ENCODE measurements at places on chromosomes 12 and 14.

GRCh38 chr14:50978888-50979287 is 34.6 kb upstream of the PYGL start:
- H3K27me3 ChIP-seq, result no peaks in the 10 kb centered on the region
- H3K36me3 ChIP-seq, result no peaks in the 10 kb centered on the region
- no peak for DNase-seq
- H3K4me1 ChIP-seq, result no peaks in the 10 kb centered on the region
- H3K27ac ChIP-seq, result no peak overlapping the region

GRCh38 chr12:18123707-18124106 is 33.7 kb upstream of the RERGL start:
- H3K36me3 ChIP-seq, result no peaks in the 10 kb centered on the region
- no peak overlapping the region for H3K27ac ChIP-seq
- no peak overlapping the region for H3K4me3 ChIP-seq
- no peaks in the 10 kb centered on the region for H3K27me3 ChIP-seq

DNA sequence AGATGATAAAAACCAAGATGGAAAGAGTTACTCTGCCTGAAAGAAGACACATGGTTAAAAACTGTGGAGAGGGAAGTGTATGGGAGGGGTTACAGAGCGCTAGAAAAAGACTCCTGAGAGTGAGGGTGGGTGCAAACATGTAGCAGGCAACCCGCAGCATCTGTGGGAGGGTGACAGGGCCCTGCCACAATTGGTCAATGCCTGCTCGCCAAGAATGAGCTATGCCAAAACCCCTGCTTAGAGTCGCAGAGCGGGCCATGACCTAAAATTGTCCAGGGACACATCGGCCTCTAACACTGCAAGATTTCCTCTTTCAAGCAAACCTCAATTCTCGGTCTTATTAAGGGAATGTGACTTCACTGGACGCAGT is 700 bp downstream of the PRKAG1 start:
- DNase-seq, result no peak
- peak overlapping the region; percentile 95 for H3K27ac ChIP-seq

DNA sequence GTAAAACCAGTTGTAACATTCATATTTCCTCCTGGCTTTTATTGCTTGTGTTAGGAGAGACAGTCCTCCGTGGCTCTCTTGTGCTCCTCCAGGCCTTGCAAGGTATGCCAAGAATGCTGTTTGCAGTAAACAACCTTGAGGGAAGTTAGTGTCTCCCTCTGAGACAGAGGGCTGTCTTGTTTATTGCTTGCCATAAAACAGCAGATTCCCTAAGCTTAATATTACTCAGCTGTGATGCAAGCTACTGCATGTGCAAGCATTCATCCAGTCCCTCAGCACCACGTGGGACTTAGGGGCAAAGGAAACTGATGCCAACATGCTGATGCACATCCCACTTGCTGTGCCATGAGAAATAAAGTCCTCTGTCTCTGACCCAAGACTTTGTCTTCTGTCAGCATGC is 6.6 kb downstream of the POMT2 start:
- DNase-seq, result no peak
- no peaks in the 10 kb centered on the region for H3K27me3 ChIP-seq
- H3K27ac ChIP-seq, result no peak overlapping the region
- H3K4me3 ChIP-seq, result no peak overlapping the region

DNA sequence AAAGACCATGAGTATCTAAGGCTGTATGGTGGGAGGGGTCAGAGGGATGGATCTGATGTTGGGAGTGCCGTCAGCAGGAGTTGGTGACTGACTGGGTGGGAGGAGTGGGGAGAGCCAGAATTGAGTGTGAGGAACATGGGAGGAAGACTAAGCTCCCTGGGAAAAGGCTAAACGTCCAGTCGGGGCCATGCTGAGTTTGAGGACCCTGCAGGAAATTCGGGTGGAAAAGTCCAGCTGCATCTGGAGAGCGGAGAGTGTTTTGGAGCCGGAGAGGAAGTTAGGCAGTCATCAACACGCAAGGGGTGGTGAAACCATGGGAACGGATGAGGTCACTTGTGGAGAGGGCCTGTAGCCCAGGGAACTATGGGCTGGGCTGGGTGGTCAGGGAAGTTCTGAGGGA is 60.9 kb downstream of the ELK3 start:
- no peak overlapping the region for H3K4me3 ChIP-seq
- peaks cover 4% of the 10 kb centered on the region for H3K36me3 ChIP-seq
- peaks cover 64% of the 10 kb centered on the region for H3K4me1 ChIP-seq
- H3K27me3 ChIP-seq, result no peaks in the 10 kb centered on the region

- H3K36me3 ChIP-seq, result no peaks in the 10 kb centered on the region
- DNase-seq, result no peak
- H3K4me1 ChIP-seq, result no peaks in the 10 kb centered on the region
- no peak overlapping the region for H3K27ac ChIP-seq
- H3K27me3 ChIP-seq, result no peaks in the 10 kb centered on the region
Measured at GRCh38 chr12:77742631-77743030, 88.1 kb upstream of the NAV3 start.

DNA sequence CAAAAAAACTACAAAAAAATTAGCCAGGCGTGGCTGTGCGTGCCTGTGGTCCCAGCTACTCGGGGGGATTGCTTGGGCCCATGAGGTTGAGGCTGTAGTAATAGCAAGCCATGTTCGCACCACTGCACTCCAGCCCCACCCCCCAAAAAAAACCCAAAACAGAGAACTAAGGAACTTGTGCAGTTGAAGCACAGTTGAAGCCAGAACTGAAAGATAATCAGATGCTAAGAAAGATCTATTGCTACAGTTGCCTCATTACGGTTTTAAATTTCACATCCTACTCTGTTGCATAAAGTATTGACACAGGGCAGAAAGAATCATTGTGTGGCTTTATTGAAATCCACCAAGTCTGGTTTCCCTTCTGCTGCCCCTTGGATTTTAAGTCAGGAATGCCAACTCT is 3.8 kb downstream of the CS start:
- H3K27ac ChIP-seq, result no peak overlapping the region
- peaks cover 9% of the 10 kb centered on the region for H3K36me3 ChIP-seq
- H3K4me1 ChIP-seq, result peaks cover 66% of the 10 kb centered on the region
- no peak for DNase-seq

- DNase-seq, result no peak
- no peaks in the 10 kb centered on the region for H3K4me1 ChIP-seq
- no peaks in the 10 kb centered on the region for H3K27me3 ChIP-seq
Measured at GRCh38 chr12:121872546-121873215, 14.0 kb upstream of the HPD start.

- H3K4me1 ChIP-seq, result no peaks in the 10 kb centered on the region
- H3K4me3 ChIP-seq, result no peak overlapping the region
- H3K27ac ChIP-seq, result no peak overlapping the region
Measured at GRCh38 chr14:104200591-104200990, 62.2 kb downstream of the KIF26A start.

GRCh38 chr12:69073035-69073434 is 140.1 kb upstream of the CPM start:
- H3K36me3 ChIP-seq, result no peaks in the 10 kb centered on the region
- no peaks in the 10 kb centered on the region for H3K4me1 ChIP-seq
- no peaks in the 10 kb centered on the region for H3K27me3 ChIP-seq
- DNase-seq, result no peak
- H3K27ac ChIP-seq, result no peak overlapping the region

- no peak for DNase-seq
- no peak overlapping the region for H3K27ac ChIP-seq
- no peak overlapping the region for H3K4me3 ChIP-seq
- H3K27me3 ChIP-seq, result no peaks in the 10 kb centered on the region
- H3K4me1 ChIP-seq, result no peaks in the 10 kb centered on the region
- H3K36me3 ChIP-seq, result no peaks in the 10 kb centered on the region
Measured at GRCh38 chr12:25126746-25127145, 68.2 kb downstream of the DNAI7 start.

DNA sequence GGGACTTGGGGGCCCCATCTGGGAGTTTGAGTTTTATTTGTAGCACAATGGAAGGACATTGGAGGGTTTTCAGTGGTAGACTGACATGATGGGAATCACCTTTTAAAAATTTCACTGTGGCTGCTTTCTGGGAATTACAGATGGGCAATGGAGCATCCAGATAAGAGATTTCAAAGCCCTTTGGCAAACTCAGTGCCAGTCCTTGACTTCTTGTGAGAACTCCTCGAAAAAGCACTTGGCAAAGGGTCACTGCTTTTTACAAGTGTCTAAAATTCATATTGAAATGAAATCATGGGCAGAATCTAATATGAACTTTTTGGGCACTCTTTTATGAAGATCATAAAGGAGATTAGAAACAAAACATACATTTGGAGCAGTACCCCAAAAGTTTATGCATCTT is 34.3 kb upstream of the IGF1 start:
- no peaks in the 10 kb centered on the region for H3K36me3 ChIP-seq
- H3K27ac ChIP-seq, result no peak overlapping the region
- no peaks in the 10 kb centered on the region for H3K27me3 ChIP-seq
- H3K4me1 ChIP-seq, result no peaks in the 10 kb centered on the region
- H3K4me3 ChIP-seq, result no peak overlapping the region
- DNase-seq, result no peak

DNA sequence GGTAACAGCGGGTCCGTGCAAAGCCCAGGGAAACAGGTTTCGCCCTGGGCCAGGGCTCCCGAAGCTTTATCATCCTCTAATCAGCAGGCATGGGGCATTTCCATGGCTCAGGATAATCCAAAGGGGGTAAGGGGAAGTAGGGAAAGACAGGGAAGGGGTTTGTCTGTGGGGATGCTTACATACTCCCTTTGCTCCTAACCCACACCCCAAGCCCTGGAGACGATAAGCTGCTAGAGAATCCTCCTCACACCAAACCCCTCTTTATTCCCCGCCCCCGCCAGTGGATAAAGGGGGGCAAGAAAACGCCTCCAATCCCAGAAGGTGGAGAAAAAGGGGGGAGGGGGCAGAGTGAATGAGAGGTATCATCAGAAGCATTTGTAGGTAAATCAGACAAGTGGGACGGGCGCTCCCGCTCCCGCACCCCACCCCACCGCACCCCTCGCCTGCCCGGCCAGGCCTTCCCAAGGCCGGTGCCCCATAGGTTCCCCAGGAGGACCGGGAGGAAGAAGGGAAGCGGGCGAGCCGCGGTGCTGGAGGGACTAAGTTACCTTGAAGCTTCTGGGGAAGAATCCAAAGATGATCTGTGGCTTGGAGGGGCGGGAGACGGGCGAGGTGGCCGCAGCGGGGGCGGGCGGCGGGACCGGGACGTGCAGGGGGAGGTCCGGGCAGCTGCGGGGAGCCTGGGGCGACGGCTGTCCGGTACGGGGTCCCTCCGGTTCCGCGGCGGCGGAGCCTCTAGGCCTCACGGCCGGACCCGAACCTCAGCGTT is 762 bp downstream of the PPP2R5E start:
- H3K4me3 ChIP-seq, result peak overlapping the region; percentile 68
- peak; percentile 5 for DNase-seq
- no peaks in the 10 kb centered on the region for H3K27me3 ChIP-seq
- peaks cover 11% of the 10 kb centered on the region for H3K36me3 ChIP-seq
- peak overlapping the region; percentile 91 for H3K27ac ChIP-seq

GRCh38 chr12:124445121-124445718 is 122.2 kb downstream of the NCOR2 start:
- DNase-seq, result no peak
- no peak overlapping the region for H3K4me3 ChIP-seq
- H3K27ac ChIP-seq, result no peak overlapping the region
- peaks cover 11% of the 10 kb centered on the region for H3K36me3 ChIP-seq
- H3K27me3 ChIP-seq, result no peaks in the 10 kb centered on the region

GRCh38 chr12:66775871-66776270 is 97.0 kb upstream of the GRIP1 start:
- H3K27ac ChIP-seq, result no peak overlapping the region
- DNase-seq, result no peak
- H3K27me3 ChIP-seq, result no peaks in the 10 kb centered on the region
- peaks cover 10% of the 10 kb centered on the region for H3K4me1 ChIP-seq

DNA sequence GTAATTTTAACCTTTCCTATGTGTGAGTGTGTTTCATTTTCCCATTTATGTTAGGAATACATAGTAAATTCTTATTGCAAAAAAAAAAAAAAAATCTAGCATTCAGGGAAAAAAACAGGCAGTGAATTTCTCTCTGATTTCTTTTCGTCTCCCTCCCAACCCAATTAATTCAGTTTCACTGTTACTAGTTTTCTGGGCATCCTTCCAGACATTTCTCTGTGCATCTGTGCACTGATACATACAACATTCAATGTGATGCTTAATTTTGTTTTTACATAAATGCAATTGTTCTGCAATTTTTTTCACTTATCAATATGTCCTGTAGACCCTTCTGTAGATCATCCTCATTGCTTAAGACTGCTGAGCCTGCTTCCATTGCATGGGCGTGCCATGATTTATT is 694.3 kb upstream of the TBX3 start:
- no peak overlapping the region for H3K4me3 ChIP-seq
- no peaks in the 10 kb centered on the region for H3K4me1 ChIP-seq
- no peak for DNase-seq

- DNase-seq, result no peak
- H3K4me3 ChIP-seq, result no peak overlapping the region
- no peak overlapping the region for H3K27ac ChIP-seq
- no peaks in the 10 kb centered on the region for H3K36me3 ChIP-seq
Measured at GRCh38 chr12:40832668-40833067, 140.4 kb downstream of the CNTN1 start.

DNA sequence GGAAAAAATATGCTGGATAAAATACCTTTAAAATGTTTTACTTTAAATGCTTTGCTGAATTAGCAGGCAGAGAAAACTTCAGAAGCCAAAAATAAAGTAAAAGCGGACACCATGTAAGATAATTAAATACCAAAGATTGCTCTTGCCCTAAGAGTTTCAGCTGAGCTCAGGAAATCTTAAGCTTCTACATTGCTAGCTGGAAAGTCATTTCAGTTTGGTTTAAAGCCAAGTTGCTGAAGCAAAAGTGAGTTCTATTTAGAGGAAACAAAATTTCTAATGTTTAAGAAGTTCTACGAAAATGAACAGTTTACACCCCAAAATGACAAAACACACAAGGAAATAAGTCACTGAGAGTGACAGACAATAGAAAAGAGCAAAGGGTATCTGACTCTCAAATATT is 310.0 kb downstream of the ADAMTS20 start:
- H3K36me3 ChIP-seq, result no peaks in the 10 kb centered on the region
- H3K27ac ChIP-seq, result no peak overlapping the region
- no peaks in the 10 kb centered on the region for H3K27me3 ChIP-seq
- no peak for DNase-seq
- H3K4me1 ChIP-seq, result no peaks in the 10 kb centered on the region
- no peak overlapping the region for H3K4me3 ChIP-seq

DNA sequence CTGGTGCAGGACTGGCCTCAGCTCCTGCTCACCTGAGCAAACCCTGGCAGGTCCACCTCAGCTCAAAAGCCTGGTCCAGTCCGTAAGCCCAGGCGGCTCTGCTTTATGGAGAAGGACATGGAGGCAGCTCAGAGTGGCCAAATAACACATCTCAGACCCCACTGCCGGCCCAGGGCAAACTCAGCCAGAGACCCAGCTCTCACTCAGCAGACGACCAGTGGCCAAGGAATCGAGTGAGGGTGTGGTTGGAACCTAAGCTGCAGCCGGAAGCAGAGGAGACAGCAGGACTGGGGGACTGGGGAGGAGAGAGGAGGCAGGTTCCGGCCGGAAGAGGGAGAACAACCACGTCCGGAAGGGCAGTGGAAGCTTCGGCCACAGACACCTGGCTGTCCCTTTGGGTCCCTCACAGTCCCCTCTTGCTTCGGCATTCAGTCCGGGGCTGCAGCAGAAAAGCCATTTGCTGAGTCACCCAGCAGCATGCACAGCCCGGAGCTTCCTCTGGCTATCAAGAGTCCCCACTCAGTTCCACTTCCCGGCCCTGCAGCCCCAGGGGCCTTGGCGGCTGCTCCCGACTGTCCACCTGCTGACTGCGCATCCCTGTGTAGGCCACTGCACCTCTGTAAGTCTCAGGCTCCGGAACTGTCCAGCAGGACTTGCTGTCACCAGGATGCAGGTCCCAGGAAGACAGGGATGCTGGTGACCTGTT is 104.0 kb downstream of the CALM1 start:
- H3K27me3 ChIP-seq, result no peaks in the 10 kb centered on the region
- no peaks in the 10 kb centered on the region for H3K36me3 ChIP-seq
- DNase-seq, result no peak
- H3K4me1 ChIP-seq, result peaks cover 6% of the 10 kb centered on the region

Measured in CD4-positive, alpha-beta memory T cell (primary cell).